ENCODE measurements at places on chromosomes 5 and 9.

DNA sequence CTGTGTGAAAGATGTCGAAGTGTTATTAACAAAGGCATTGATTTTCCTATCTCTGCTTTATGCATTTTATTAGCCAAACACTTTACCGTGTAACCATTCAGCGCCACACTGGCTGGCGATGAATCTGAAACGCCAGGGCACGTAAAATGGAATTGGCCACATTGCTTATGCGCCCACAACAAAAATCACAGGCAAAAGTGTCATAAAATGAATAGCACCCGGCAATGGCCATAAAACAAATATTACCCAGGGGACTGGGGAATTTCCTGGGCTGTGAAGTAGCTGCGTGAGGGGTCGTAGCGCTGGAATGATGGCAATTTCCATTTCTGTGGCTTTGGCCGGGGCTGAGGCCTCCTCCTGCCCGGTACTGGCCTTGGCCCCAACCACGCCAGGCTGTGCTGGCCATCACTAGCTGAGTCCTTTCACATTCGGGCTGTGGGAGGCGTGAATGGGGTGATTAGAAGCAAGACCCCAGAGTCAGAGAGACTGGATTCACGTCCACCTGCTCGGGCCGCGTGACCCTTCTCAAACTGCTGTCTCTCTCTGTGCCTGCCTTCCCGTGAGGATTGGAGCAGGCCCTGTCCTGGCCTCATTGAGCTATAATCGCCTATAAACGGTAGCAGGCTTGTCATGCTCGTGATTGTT, 254.5 kb downstream of the PBX3 start:
- DNase-seq, result no peak

GRCh38 chr5:135567661-135568060, 11.1 kb downstream of the CXCL14 start:
- no peak for DNase-seq

GRCh38 chr5:164832516-164832915, 1327.1 kb downstream of the MAT2B start:
- no peak for DNase-seq

GRCh38 chr9:110809038-110809595, 140.5 kb downstream of the MUSK start:
- no peak for DNase-seq

DNA sequence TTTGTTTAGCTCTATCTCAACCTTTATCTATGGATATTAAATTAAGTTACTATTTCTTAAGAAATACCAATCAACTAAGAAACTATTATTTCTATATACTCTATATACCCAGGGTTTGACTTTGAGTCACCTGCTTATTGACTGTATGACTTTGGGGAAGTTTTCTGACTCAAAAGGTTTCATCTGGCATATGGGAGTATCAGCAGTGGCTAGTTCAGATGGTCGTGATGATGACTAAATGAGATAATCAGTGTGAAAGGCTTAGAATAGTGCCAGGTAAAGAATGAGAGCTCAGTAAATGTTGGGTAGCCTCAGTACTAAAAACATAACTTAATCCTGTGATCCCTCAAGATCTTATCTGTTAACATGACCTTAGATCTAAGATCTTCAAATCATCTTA, 179.7 kb upstream of the ISL1 start:
- no peak for DNase-seq

All from fibroblast of mammary gland (primary cell).